ENCODE measurements at places on chromosomes 5 and 9. TPM values are rescaled to one million over a fixed set of nuclear protein-coding genes. Genes with fewer than 3 reads are reported as not detected.

Gene C5orf46
- not detected for total RNA-seq

GRCh38 chr9:96305171-96305570, 3.2 kb upstream of the HSD17B3 start:
- no peak overlapping the region for H3K27ac ChIP-seq
- no peak overlapping the region for H3K4me3 ChIP-seq
- DNase-seq = peak; percentile 19
- no peaks in the 10 kb centered on the region for H3K4me1 ChIP-seq
- peaks cover 3% of the 10 kb centered on the region for H3K27me3 ChIP-seq
- H3K36me3 ChIP-seq = no peaks in the 10 kb centered on the region

Gene OTULINL
- total RNA-seq = 0.18 TPM

DNA sequence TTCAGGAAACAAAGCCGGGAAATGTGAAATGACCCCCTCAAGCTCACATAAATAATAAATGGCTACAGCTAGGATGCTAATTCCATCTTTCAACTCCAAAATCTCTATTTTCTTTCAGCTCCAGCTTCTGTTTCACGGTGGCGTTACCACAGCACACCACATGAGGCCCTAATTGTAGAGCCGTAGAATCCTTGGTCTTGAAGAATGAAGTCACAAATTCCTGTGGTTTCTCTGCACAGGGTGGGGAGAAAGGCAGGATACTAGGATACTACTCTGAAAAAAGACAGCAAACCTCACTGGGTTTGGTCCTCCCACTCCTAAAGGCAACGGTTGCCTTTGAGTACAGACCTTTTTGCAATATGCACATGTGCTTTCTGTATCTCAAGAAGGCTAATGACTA, 13.9 kb upstream of the RARS1 start:
- H3K4me3 ChIP-seq = no peak overlapping the region
- H3K27ac ChIP-seq = peak overlapping the region; percentile 75
- H3K27me3 ChIP-seq = no peaks in the 10 kb centered on the region

Gene ADAMTS16
- total RNA-seq = 0.28 TPM

DNA sequence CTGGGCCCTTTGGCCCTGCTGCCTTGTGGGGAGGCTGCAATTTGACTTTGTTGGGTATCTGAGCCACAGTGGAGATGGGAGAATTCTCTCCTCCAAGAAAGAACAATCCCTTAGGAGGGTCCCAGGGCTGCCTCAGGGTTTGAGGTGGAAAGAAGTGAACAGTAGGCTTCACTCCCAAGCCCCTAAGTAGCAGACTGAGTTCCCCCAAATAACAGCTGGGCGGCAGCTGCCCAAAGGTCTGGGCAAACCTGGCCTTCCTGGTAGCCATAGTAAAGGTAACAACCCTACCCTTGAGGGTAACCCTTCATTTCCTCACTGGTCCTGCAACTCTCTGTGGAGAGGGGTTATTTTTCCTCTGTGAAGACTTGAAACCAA, 746 bp downstream of the RGS3 start:
- no peak for DNase-seq
- H3K27ac ChIP-seq = no peak overlapping the region
- H3K36me3 ChIP-seq = no peaks in the 10 kb centered on the region
- H3K4me3 ChIP-seq = no peak overlapping the region
- peaks cover 6% of the 10 kb centered on the region for H3K4me1 ChIP-seq

GRCh38 chr9:86730163-86730928, 217.0 kb downstream of the GAS1 start:
- H3K4me1 ChIP-seq = peaks cover 16% of the 10 kb centered on the region
- H3K36me3 ChIP-seq = no peaks in the 10 kb centered on the region
- DNase-seq = peak; percentile 39
- no peak overlapping the region for H3K4me3 ChIP-seq
- H3K27me3 ChIP-seq = no peaks in the 10 kb centered on the region

- no peak overlapping the region for H3K4me3 ChIP-seq
- H3K4me1 ChIP-seq = no peaks in the 10 kb centered on the region
- H3K27me3 ChIP-seq = peaks cover 10% of the 10 kb centered on the region
- DNase-seq = no peak
- no peak overlapping the region for H3K27ac ChIP-seq
- no peaks in the 10 kb centered on the region for H3K36me3 ChIP-seq
Measured at GRCh38 chr5:132354381-132355139, 14.9 kb upstream of the SLC22A5 start.

Gene KLHL3
- 4.1 TPM for total RNA-seq

Gene C9
- not detected for total RNA-seq
